ENCODE measurements at places on chromosomes 5 and 9.

DNA sequence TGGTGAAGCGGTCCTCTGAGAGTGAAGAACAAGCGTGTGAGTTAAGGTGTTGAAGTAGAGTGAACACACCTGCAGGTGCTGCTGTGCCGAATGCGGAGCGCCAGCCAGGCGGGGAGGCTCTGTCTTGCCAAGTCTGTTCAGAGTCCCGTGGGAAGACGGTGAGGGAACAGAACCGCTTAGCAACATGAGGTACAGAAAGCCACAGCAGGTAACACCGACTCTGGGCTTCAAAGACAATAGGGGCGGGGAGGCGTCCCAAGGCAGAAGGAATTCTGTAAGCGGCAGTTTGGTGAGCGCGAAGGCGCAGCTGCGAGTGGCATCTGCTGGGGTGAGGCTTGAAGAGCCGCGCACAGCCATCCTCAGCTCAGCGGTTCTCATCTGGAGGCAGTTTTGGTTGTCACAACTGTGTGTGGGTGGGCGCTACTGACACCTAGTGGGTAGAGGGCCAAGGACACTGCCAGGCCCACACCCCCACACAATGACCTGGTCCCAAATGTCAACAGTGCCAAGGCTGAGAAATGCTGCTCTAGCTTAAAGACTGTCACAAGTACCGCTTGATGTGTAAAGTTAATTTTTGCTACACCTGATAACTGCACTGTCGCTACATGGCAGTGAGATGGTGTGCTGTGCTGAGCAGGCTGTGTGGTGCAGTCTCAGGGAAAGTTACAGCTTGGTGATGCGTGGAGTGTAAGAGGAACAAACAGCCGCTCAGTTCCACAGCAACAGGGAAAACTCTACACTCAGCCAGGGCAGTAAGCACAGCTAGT, 67.4 kb upstream of the TBC1D9B start:
- DNase-seq, result peak; percentile 87

DNA sequence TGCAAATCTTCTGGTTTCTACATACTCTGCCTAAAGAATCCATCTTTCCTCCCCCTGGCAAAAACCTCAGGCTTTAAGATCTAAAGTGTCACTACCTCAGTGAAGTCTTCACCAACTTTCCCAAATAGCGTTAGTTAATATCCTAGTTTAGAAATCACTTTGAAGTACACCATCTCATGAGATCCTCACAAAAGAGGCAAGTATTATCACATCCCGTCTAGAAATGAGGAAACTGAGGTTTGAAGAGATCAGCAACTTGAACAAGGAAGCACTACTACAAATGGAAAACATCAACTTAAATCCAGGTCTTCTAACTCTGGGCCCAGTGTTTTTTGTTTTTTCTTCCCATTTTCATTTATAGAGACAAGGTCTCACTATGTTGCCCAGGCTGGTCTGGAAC, 4.6 kb downstream of the AP3B1 start:
- DNase-seq, result no peak

DNA sequence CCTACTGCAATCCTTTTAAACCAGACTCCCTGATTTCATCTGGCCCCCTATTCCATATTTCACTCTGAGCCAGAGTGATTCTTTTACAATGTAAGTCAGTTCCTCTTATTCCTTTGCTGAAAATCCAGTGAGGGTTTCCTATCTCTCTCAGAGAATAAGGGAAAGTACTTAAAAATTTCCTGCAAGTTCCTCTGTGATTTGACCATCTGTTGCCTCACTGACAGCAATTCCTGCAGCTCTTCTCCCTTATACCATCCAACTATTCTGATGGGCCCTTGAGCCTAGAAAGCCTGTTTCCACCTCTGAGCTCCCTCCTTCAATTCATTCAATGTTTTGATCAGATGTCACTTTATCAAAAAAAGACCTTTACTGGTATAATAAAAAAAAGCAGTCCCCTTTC, 317.1 kb upstream of the CCNH start:
- no peak for DNase-seq

GRCh38 chr9:96691326-96691725, 36.2 kb upstream of the PRXL2C start:
- no peak for DNase-seq

DNA sequence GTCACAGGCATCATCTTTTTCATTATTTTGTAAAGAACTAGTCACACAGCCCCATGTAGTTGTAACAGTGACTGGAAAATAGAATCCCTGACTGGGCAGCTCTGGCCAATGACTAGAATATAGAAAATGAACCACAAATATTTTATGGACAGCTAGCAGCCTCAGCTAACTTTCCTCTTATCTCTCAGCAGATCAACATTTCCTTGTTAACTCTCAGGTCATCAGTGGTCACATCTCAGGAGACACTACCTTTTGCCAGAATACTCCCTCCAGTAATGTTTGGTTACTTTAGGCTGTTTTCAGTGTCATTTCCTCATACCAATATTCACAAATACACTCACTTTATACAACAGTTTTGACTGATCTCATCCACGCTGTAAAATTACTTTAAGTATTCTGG, 43.9 kb downstream of the FAM169A start:
- DNase-seq, result no peak

DNA sequence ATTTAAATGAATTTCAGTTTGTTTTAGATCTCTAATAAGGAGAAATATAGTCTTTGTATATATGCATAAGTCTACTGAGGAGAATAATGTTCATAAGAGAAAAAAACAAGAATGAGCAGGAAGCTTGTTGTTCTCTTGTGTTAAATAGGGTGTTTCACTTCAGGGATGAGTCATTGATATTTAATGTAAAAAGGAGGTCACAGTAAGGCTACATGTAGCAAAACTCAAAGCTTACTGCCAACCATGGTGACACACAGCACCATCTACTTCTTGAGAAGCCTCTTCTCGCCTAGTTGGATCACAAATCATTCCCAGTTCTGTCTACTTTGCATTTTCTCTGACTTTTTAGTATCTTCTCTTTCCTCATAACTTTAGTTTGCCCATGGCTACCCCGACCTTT, 1466.0 kb upstream of the C9orf72 start:
- DNase-seq, result no peak

- DNase-seq, result peak; percentile 48
These were observed 37.4 kb downstream of the CCDC125 start for GRCh38 chr5:69295088-69295754.

GRCh38 chr5:127029581-127030258, 638 bp downstream of the MARCHF3 start:
- DNase-seq, result peak; percentile 92

- no peak for DNase-seq
These were observed 193.5 kb upstream of the ANKH start for GRCh38 chr5:15065091-15065490.

DNA sequence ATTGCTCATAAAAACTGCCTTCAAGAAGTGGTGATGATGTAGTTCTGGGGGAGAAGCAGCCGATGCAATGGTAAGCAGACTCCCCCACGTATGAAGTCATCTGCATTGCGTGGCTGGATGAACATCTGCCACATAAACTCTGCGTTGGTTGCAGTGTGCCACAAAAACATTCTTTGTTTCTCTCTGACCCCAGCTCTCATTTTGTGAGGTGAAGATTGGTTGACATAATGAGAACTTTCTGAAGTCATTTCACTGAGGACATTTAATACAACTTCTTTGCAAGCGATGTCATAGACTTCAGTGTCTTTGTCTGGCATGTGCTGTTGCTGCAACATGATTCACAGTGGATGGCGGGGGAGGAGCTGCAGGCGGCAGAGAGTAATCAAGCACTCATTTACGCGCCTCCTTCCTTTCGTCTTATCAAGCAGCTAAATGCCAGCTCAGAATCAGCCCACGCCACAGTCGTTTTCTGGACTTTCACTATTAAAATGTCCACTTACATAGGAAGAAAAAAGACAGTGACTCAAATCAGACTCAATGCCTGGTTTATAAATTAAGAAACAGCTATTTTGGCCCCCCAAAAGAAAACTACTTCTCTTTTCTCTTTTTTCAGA, 91.5 kb upstream of the NFIL3 start:
- DNase-seq, result no peak

- no peak for DNase-seq
These were observed 825.0 kb downstream of the TLR4 start for GRCh38 chr9:118529210-118529609.

DNA sequence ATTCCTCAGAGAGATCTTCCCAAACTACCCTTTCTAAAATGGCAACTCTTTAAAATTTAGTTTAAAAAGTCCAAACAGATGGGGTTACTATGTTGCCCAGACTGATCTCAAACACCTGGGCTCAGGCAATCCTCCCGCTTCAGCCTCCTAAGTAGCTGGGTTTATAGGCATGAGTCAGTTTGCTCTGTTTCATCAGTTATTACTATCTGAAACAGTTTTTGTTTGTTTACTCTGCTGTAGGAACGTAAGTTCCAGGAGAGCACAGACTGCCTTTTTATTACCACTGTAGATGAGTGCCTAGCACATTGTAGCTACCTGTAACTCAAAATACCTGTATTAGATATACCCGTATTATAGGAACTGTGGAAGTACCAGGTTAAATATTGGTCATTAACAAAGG, 89.4 kb downstream of the UHRF2 start:
- no peak for DNase-seq

DNA sequence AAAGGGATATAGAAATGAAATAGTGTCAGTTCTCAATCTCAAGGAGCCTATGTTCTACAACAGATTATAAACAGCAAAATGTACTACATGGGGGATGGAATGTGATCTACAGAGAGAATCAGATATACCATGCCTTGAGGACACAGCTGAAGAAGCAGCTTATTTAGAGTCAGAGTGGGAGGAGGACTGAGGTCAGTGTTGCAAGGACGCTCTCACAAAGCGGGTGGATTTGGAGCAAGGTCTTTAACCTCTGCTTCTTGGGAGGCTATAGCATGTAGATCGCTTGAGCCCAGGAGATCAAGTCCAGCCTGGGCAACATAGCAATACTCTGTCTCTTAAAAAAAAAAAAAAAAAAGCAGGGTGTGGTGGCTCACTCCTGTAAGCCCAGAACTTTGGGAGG, 32.8 kb upstream of the PLIN2 start:
- no peak for DNase-seq

DNA sequence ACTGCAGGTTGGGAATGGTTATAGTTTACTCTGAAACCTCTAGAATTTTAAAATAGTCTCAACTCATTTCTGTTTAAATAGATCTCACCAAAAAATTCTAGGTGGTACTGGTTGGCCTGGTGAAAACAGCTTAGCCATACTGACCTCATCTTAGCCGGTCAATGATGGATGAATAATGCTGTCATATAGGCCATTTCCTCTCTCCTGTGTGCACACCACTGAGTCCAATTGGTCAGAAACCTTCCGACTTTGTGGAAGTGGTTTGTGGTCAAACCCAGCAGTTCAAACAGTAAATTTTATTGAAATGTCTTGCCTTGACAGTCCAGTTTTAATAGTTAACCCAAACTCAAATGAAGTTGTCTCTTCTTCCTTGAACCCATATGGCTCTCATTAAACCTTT, 98.6 kb downstream of the GIN1 start:
- DNase-seq, result no peak

DNA sequence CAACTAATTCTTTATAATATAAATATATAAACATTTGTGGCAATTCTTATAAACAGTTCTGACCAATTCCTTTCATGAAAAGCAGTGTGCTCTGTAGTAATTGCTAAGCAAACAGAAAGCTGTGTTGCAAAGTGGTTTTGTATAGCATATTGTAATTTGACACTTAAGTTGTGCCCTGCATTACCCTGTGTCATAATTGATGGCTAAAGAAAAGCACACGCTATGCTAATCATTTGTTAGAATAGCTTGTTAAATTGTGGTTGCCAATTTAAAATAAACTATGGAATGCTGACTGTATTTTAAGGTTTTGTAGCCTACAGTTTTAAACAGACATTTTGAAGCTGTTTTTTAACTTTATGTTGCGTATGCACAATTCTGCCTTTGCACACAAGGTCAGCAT, 140.0 kb downstream of the PBX3 start:
- DNase-seq, result no peak

DNA sequence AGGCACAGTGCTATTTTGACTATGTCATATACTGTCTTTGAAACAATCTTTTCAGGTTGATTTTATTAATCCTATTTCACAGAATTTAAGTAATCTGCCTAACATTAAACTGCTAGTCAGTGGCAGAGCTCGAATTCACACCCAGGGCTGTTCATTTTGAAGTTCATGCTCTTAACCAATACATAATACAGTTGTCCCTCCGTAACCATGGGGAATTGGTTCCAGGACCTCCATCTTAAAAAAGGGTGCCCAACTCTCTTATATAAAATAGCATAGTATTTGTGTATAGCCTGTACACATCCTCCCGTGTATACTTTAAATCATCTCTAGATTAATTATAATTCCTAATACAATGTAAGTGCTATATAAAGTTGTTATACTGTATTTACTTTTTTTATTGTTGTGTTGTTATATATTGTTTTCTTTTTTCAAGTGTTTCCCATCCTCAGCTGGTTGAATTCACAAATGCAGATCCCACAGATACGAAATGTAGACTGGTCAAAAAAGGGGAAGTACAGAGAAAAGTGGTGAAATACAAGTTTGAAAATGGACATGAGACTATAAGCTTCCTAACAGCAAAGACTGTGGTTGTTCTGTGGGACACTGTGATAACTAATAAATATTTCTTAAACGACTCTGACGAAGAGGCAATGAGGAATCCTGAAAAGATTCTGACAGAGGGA, 18.3 kb downstream of the RFX3 start:
- DNase-seq, result no peak

- DNase-seq, result no peak
These were observed 253.4 kb downstream of the ARHGAP26 start for GRCh38 chr5:143023411-143024096.

GRCh38 chr5:6783787-6784186, 70.6 kb downstream of the TENT4A start:
- no peak for DNase-seq

DNA sequence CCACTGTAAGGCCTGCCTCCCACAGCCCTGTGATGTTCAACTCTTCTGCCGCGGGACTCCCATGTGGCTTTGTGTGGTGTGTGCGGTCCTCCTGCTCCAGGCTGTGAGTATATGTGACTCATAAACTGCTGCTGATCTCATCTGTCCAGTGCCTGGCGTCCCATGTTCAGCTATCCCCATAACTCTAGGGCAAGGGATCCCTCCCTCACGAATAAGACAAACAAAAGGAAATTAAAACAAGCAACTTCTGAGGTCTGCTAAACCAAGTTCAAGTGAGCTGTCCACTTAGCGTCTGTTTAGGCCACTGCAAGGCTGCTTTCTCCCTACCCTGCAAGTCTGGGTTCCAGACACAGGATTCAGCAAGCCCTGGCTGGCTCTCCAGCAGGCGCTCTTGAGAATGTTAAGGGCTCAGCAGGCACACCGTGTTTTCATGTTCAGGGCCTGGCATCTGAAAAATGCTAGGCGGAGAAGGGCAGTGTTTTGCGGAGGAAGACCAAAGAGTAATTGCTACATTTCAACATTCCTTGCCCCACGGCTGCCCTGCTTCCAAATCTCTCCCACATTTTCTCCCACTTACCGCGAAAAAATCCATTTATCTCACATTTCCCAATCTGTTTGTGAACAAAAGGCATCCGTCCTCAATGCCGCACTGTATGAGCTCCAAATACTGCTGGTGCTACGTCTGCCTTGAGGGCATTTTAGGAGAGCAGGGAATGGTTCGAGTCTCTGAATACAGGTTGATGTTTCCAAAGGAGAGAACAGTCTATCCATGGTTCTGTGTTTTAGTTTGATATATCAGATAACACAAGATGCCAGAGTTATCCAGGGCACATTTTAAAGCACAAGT, 280.2 kb downstream of the SEMA5A start:
- peak; percentile 75 for DNase-seq

GRCh38 chr5:107329850-107330249, 340.9 kb downstream of the EFNA5 start:
- DNase-seq, result no peak

GRCh38 chr9:82539856-82540579, 522.9 kb downstream of the RASEF start:
- DNase-seq, result no peak
